ENCODE measurements at places on chromosomes 4 and X.

GRCh38 chrX:68180579-68180978 is 252.7 kb downstream of the OPHN1 start:
- no peak for DNase-seq

- DNase-seq = no peak
These were observed 18.3 kb downstream of the SORBS2 start for GRCh38 chr4:185793716-185794115.

DNA sequence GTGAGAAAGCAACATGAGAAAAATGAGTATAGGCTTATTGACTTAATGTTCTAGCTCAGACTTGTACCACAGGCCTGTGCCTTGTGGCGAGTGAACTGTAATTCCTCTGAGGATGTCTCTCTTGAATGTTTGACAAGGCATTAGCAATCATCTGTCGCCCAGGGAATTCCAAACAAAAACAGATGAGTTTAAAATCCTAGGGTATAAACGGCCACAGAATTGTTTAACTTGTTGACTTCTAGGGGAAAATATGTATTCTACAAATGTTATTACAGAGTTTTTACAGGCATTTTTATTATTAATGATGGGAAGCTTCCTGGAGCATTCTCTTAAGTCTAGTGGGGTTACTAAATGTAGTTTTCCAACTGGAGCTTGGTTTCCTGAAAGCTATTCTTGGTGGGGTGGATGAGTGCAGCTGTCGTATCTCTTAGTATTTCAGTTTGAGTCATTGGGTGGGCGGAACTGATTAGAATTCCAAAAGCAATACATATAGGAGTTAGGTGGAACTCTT is 40.6 kb downstream of the ARHGAP10 start:
- no peak for DNase-seq

GRCh38 chr4:165724786-165725185 is 148.3 kb upstream of the TLL1 start:
- no peak for DNase-seq

GRCh38 chr4:96092151-96092705 is 252.3 kb downstream of the PDHA2 start:
- no peak for DNase-seq

- no peak for DNase-seq
These were observed 33.9 kb downstream of the PAGE1 start for GRCh38 chrX:49661881-49662280.

DNA sequence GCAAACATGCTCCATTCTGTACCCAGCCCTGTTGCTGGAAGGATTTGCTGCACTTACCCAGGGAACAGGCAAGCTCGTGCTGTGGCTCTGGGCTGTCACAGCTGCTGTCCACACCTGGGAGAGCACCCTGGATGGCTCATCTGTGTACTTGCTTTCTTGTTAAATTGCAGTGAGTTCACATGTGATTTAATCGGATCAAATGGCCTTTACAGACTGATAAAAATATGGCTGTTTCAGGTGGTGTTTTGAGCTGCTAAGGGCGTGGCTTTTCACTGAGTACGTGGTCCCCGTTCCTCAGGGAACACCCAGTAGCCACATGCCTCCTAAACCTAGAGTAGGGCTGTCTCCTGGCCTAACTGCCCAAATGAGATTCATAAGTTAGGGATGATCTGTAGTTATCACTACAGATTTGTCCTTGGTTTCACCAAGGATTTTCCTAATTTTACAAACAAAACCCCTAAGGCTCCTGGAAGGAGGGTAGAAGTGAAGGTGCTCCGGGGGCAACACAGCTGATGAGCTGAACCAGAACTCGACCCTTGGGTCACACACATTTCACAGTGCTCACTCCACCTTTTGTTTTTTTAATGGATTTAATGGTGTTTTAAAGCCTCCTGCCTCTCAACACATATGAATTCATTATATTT is 13.7 kb downstream of the KLKB1 start:
- DNase-seq = no peak

DNA sequence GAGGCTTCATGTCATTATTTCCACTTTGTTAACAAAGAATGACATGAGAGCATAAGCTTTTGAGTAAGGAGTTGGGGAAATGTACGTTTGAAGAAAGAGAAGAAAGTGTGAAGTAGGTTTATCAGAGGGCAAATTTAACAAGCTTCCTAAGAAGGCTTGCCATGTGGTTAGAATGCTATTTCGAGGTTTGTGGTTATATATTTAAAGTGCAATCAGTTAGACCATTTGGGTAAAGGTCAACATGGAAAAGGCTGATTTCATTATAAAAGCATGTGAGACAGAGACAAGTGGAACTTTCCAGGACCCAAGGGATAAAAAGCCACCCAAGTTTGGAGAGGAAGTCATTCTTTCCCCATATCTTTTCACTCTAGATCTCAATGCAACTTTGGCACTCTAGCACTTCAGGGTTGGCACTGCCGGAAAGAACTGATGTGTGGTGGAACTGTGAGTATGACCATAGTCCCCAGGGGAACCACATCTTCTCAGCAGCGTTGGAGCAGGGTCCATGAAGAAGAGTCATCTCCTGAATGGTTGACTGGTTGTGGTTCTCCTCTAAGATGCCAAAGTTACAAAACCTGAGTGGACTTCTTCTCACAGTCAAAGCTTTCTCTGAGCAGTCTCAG is 529.9 kb downstream of the MID1IP1 start:
- DNase-seq = no peak

DNA sequence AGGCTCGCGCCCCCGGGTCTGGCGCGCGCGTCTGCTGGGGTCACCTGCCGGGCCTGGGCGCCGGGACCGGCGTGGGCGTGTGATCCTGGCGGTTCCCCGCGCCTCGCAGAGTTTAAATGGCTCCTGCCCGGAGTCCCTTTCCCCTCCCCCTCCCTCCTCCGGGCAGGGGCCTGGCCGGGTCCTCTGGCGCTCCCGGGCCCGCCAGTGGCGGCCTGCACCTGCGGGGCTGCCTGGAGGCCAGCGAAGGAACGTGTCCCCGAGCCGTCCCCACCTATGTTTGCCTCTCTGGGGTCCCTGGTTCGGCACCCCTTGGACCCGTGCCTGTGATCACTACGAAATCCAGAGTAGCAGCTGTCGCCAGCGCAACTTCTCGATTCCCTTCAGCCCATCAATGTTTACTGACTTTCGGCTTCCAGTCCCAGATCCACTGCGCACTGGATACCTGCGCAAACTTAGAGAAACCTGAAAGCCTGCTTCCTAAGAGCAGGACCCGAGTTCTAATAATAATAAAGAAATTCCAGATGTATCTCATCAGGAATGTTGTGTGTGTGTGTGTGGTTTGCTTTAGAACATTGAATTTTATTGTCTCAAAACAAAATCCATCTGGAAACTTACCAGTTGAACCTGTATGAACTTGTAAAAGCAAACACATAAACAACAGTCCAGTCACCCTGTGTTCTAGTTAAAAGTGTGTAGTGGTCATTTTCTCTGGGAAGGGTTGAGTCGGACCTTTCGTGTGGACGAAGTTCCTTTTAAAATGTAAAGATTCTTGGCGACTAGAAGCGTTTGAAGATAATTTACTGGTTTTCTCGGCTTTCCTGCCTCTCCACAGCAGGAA is 788 bp downstream of the SHROOM2 start:
- DNase-seq = peak; percentile 22

GRCh38 chr4:84944947-84945346 is 21.5 kb downstream of the WDFY3 start:
- DNase-seq = no peak

DNA sequence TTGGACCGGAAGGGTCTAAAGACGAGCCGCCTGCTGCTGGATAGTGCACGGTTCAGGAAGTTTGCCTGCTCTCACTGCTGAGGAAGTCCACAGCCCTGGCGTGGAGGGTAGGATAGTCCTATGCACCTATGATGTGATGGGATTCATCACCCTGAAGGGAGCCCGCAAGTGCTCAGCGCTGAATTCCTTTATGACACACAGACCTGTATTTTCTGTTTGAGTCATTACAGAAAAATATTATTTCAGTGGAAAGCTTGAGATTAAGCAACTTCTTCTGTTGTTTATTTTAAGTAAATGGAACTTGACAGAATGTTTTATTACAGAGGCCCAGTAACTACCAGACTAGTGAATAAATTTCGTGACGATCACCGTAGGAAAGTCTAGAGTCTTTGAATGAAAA is 123.2 kb downstream of the TRIML1 start:
- DNase-seq = no peak

- no peak for DNase-seq
These were observed 24.3 kb upstream of the DKK2 start for GRCh38 chr4:107060388-107060787.

DNA sequence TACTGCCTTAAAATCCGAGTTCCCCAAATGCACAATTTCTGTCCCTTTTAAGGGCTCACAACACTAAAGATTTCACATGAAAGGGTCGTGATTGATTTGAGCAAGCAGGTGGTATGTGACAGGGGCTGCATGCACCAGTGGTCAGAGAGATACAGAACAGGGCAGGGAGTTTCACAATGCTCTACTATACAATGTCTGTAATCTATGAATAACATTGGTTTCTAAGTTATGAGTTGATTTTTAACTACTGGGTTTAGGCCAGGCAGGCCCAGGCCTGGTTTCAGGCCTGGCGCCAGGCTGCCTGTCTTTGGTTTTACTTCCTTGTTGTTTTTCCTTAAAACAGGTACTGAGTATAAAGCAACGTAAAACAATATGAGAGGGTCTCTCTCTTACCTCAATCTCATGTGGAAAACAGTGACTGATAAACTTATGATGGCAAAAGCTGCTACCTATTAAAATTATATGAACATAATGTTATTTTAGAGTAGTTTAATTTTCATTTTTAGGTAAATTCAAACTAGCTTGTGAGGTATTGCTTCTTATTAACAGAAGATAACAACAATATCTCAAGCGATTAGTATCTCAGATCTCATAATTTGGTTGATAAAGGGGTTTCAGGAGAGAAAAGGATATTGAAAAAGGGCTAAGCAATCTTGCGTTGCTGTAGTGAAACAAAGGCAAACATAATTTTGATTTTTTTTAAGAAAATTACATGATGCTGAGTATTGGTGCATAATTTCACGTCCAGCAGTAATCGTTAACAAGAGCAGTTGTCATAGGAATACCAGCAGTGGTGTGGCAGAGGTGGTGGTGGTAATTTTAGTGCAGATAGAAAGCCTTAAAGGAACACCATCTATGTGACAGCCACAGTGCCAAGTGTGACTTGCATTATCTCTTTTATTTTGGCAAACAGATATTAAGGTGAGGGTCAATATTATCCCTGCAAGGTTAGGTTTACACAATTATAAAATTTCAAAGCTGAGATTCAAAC is 944.4 kb upstream of the GRID2 start:
- no peak for DNase-seq

DNA sequence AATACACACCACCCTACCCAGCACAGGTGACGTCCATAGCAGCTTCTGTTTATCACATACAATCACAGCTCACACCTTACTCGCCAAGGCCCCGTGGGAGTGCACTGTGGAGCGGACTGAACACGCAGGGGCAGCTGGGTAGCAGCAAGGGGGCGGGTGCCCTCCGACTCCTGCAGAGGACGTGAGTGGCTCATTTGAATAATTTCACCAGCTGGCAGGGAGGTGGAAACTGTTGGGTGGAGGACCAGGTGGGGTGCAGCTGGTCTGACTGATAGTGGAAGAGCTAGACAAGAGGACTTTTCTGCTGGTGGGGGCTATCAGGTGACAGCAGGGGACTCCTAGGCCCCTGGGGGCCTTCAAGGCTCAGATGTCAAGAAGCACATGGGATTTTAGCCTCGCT is 16.3 kb downstream of the MAN2B2 start:
- DNase-seq = no peak

DNA sequence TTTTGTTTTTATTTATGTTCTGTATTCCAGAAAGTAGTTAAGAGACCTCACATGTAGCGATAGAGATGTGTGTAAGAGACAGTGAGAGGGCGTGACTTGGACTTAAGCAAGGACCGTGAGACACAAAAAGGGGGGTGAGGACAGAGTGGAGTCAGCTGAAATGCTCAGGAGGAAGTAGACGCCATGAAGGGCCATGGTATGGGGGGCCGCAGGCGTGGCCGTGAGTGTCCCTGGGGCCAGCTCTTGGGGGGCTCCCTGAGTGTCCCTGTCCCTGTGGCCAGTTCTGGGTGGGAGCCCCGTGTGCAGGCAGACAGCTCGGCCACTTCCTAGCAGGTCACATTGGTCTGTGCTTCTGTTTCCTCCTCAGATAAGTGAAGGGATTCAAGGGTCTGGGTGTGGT is 23.0 kb upstream of the MSANTD1 start:
- no peak for DNase-seq

GRCh38 chr4:85491527-85491926 is 16.6 kb downstream of the ARHGAP24 start:
- DNase-seq = no peak

DNA sequence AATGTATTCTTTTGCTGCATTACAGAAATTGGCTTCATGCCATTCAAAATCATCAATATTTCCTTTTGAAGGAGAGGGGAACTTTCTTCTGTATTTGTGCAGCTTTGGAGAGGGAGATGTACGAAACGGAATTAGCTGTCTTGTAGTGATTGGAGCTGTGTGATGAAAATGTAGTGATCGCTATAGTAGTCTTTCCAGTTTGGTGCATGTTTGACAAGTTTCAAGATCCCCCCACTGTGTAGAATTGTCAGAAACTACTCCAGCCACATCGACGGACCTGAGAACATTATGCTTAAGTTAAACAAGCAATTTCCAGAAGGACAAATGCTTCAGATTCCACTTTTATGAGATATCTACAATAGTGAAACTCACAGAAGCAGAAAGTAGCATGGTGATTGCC is 21.6 kb upstream of the MAGEA1 start:
- DNase-seq = no peak

DNA sequence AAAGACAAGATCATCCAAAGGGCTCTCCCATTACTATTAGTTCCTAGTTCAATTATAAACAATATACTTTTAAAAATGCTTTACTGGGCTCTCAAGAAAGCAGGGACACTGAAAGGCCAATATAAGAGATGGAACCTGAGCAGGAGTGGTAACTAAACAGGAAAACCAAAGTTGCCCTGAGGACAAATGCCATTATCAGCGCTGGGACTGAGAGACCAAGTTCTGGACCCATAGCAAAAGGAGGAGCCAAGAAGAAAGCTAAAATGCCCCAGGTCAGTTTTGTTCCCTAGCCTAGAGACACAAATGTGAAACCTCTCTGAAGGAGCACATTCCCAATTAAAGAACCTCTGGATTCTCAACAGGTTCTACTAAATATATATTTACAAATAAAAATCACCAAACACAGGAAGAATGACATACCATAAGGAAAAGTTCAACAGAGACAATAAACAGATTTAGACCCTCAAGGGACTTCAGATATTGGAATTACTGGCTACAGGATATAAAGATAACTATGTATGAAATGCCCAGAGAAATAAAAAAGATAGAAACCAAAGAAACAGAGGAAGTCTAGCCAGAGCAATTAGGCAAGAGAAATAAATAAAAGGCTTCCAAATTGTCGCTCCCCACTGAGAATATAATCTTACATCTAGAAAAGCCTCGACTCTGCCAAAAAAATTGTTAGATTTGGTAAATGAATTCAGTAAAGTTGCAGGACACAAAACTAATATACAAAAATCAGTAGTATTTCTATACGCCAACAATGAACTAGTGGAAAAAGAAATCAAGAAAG is 67.1 kb downstream of the KLHL8 start:
- no peak for DNase-seq
